ENCODE measurements at places on chromosomes 7 and 10.

GRCh38 chr7:32143301-32143700 lies 73.1 kb upstream of the PDE1C start:
- peak; percentile 57 for DNase-seq

GRCh38 chr10:61559615-61560014 lies 103.1 kb upstream of the CABCOCO1 start:
- no peak for DNase-seq

DNA sequence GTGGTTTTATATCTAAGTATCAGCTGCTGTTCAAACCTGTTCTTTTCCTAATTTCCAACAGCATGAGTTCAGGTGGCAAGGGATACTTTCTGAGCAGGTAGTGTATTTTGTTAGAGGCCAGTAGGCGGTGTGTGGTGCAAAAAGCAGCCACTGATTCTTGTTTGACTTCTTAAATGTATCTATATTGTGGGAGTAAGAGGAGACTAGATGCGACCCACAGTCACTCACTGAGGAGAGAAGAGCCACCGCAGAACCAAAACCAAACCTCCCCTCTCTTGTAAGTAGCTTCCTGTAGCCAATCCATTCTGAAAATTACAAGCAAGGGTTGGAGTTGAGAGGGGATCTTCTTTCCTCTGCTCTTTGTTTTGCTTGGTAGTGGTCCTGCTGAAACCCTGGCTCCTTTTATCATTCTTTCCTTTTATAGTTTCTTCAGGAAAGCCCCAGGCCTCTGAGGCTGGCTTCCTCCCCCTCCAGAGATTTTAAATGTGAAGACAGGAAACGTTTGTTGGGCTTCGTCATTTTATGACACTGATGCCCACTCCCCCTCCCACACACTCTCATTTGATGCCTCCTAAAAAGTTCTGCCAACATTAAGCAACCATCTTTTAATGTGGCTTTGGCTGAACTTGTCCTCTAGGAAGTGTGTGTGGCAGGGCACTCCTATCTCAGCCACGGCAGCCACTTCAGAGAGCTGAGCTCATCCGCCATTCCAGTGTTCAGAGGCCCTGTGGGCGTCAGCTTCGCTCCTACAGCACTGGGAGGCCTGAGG lies 566.0 kb downstream of the SUGCT start:
- DNase-seq: no peak

DNA sequence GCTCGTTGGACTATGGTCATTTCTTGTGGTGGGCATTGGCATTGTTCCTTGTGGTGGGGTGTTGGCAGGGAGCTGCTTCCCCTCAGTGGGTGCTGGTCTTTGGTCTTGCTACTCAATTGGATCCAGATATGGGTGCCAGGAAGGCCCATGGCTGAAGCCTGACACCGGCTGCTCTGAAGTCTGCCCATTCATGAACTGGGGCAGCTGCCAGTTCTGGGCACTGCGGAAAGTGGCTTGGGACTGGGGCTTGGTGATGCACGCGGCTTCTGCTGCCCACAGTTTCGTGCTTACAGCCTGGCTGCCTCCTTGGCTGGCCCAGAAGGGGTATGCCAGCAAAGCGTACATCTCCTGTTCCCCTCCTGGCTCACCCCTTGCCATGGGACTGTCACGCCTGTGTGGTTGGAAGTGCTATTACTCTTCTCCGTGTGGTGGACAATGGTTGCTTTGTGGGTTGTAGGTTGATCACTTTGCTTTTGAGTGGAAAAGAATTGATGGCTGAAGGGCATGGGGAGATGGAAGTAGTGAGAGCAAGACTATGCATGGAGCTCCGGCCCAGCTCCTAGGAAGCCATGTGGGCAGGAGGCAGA lies 54.7 kb downstream of the ADAMTS14 start:
- no peak for DNase-seq

- DNase-seq: no peak
Measured at GRCh38 chr10:34408956-34409355, 406.1 kb downstream of the PARD3 start.

DNA sequence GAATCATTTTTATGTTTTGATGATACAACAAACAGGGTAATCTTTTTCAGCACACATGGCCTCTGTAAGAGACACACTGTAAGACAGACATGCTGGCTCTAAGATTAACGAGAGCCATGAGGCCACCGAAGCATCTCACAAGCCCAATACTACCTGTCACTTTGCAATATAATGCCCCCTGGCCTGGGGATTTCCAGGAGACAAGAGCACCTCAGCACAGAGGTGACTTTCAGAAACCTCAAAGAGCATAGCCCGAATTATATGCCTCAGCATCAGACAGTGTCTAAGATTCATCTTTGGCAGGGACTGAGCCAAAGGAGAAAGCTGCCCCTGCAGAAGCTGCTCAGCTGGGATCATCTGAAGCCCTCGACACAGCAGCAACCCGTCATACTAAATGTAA lies 44.2 kb upstream of the TMEM213 start:
- no peak for DNase-seq

- DNase-seq: no peak
Measured at GRCh38 chr10:104340641-104341040, 2.4 kb upstream of the ITPRIP start.

DNA sequence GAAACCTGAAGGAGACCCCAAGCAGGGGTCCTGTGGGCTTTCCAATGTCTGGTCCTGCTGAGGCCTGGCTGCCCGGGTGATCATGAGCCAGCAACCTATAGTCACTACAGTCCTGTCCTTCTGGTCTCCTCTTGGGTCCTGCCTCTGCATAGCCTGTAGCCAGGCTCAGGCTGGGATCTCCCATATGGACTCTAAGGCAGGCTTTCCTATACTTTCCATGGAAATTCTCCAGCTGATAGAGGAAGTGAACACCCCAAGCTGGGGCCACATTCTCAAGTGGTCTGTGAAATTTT lies 26.4 kb downstream of the ANXA8 start:
- DNase-seq: peak; percentile 20

Data from fibroblast of skin of scalp (primary cell).